Activated naive CD8-positive, alpha-beta T cell treated with anti-CD3 and anti-CD28 coated beads, Interleukin-2, amount 50 U/mL, for 24 hours (primary cell): ENCODE measurements at places on chromosomes 12 and 14.

- no peak for DNase-seq
Observed at GRCh38 chr12:21984375-21984774, 43.1 kb upstream of the ABCC9 start.

- no peak for DNase-seq
Observed at GRCh38 chr12:22083167-22083566, 37.1 kb downstream of the CMAS start.

- no peak for DNase-seq
Observed at GRCh38 chr14:71507681-71508080, 424.5 kb upstream of the RGS6 start.

DNA sequence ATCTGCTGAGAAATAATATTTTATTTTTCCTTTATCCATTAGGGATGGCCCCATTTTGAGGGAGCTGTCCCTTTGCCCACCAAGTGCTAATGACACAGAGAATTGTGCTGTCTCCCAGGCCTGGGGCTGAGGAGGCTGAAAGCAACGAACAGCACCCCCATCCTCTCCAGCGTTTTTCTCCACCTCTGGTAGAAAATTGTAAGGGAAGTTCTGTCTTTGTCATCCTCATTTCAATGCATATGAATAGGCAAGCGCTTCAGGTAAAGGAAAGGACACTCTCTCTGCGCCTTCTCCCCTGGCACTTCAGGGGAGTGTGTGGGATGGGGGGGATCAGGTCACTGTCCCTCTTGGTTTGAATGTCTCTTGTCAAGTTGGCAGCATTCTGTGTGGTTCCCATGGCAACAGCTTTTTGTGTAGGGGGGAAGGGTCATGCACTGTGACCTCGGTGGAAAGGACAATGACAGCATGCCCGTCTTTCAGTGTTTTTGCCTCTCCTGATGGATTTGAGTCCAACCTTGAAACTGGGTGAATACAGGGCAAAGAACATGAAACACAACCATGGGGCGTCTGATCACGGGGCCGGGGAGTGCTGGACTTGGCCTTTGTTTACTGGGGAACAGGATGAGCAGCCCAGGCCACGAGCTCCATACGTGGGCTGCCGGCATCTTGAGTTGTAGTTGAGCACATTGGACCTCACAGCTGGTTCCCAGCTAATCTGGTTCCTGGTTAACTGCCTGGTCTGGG lies 230.2 kb downstream of the VRK1 start:
- DNase-seq, result no peak

DNA sequence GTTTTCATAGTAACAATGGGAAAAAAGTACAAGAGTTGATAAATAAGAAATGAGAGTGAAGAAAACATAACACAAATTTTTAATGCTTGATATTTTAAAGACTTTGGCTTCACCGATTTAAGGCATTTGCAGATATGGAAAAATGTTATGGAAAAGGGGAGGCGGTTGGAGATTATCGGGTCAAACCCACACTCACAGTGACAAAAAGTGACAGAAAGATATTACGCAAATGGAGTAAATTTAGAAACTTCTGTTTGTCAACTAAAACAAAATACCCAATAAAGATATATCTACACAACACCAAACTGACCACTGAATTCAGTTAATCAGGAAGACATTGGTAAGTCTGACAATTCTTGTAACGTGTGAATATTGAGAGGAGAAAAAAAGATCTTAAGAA lies 2.5 kb downstream of the PPP1R12A start:
- DNase-seq, result no peak

- DNase-seq, result no peak
Observed at GRCh38 chr14:102077382-102077709, 9.5 kb downstream of the HSP90AA1 start.

GRCh38 chr12:131499160-131499863 lies 211.6 kb upstream of the SFSWAP start:
- peak; percentile 9 for DNase-seq

GRCh38 chr14:45838597-45838996 lies 585.6 kb upstream of the MIS18BP1 start:
- no peak for DNase-seq

DNA sequence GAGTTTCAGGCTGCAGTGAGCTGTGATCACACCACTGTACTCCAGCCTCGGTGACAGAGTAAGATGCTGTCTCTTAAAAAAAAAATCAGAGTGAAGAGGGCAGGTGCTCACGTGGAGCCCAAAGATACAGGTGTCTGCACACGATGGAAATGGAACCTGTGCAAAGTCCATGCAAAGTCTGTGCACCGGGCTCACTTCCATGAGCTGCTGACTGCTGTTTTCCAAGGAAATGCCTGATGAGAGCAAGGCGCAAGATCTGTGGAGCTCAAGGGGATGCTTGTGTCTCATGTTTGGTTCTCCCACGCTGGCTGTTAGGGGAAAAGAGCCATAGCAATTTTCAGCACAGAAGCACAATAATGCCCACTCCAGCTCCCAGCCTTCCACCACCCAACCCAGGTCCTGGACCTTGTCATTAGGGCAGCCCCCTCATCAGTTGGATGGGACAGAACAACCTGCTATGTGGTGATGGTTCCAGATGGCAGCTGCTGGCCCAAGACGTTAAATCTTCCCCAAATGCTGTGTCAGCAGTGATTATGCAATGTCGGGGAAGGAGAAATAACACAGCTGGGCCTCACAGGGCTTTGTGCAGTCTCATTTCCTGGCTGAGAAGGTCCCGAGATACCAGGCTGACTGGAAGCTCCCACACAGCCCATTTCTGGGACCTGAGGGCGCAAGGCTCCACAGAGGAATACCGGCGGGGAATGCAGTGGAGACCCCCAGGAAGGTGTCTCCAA lies 27.9 kb upstream of the DICER1 start:
- DNase-seq, result no peak

- DNase-seq, result no peak
Observed at GRCh38 chr14:101854366-101854765, 92.9 kb downstream of the PPP2R5C start.

DNA sequence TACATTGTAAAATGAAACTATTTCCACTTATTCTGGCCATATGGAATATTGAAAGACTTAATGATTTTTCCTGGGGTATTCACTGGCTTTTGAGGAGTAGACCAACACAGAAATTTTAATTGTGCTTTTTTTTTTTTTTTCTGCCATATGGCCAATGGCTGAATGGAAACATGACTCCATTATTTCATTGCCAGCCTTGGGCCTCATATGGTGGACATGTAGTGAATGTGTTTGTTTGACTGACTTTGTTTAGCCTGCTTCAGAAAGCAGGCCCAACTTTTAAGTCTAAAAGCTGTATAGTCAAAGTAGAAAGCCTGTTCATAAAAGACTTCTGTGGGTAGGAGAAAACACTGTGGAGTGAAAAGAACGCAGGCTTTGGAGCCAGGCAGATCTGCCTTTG lies 2.4 kb downstream of the GNG2 start:
- no peak for DNase-seq

DNA sequence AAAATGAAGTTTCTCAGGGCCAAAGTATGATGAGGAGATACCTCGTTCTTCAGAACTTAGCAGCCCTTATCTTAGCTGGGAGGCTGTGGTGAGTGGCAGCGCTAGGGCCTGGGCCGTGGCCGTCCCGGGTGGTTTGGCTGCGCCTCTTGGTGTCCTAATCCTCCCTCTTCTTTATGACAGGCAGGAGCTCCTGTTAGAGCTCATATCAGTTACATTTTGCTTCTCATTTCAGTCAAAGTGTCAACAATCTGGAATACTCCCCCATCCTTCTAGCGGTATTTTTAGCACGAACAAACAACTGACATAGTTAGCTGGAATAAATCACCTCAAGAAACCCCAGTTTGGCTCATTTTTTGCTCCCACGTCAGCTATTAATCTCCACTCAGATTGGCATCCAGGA lies 188.8 kb downstream of the TTC7B start:
- no peak for DNase-seq

DNA sequence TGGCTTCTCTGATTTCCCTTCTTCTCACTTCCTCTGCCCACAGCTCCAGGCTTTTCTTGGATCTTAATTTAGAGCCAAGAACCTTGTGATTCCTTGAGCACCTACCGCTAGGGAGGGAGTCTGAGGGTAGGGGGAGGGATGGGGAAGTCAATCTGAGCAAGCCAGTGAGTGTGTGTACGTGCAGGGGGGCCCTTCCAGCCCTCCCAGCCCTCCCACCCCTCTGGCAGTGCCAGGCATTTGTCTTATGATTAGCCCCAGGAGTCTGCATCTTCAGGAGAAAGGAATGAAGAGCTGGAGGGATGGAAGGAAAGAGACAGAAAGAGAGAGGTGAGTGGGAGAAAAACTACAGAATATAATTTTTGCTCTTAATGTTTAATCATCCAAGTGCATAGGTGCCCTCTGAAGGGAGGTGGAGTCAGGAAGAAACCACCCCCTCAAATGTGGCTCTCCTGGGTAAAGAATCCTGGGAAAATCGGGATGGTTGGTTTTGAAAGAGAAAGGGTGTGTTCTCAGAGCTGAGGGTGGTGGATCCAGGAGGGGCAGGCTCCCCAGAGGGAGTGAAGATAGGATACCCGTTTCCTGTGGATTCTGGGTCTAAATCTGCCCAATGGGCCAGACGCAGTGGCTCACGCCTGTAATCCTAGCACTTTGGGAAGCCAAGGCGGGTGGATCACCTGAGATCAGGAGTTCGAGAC lies 2.1 kb downstream of the PIANP start:
- DNase-seq, result no peak

DNA sequence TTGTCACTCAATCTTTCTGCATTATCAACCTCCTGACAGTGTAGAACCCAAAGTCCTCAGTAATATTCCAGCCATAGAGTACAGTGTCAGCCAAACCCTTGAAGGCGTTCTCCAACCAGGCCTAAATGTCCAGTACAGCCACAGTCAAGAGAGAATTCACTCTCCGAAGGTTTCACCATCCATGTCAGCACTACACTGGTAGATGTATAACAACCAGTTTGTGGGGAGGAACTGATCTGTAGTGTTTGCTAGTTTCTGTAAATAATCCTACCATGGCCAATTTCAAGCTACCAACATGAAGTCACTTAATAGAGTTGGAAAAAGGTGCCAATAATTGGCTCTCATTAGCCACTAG lies 456 bp upstream of the MDP1 start:
- DNase-seq, result no peak

GRCh38 chr12:68175557-68176061 lies 16.1 kb upstream of the IFNG start:
- peak; percentile 69 for DNase-seq

GRCh38 chr12:52508211-52508610 lies 12.0 kb downstream of the KRT5 start:
- DNase-seq, result no peak

GRCh38 chr12:31298515-31298910 lies 27.4 kb downstream of the SINHCAF start:
- no peak for DNase-seq

DNA sequence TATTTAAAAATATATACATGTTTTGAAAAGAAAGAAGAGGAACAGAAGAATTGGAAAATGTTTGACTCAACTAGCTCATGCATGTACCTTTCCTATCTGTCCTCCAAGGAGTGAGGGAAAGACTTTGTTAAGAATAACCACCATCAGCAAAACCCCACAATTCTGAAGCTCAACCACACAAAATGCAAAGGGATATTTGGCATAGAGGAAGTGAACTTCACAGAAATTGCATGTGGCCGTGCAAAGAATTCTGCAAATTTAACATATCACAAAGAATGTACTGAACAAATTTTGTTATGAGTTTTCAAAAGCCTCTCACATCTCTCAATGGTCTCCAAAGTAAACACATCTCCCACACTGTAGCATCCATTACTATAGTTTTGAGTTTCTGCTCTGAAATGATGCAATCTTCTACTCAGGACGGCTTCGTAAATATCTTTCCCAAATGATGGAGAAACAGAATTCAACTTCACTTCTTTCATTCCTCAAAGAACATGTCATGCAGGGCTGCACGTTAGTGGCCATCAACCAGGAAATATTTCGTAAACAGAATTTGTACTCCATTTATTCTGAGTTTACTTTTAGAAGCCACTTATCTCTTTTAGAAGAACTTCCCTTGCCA lies 17.6 kb downstream of the DUSP6 start:
- DNase-seq, result no peak

- DNase-seq, result no peak
Observed at GRCh38 chr12:69720750-69721149, 17.9 kb upstream of the RAB3IP start.

GRCh38 chr14:73172500-73172899 lies 36.2 kb downstream of the PSEN1 start:
- no peak for DNase-seq

DNA sequence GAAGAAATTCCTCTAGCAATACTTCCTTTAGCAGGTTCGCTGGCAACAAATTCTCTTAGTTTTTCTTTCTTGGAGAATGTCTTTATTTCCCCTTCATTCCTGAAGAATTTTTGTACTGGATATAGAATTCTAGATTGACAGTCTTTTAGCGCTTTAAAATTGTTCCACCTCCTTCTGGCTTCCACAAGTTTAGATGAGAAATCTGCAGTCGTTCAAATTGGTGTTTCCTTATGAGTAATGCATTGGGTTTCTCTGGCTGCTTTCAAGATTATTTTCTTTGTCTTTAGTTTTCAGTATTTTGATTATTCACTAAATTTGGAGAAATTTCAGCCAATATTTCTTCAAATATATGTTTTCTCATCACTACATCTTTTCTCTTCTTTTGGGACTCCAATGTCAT lies 33.3 kb upstream of the FGF6 start:
- DNase-seq, result no peak

GRCh38 chr14:50025776-50026175 lies 90.6 kb downstream of the VCPKMT start:
- no peak for DNase-seq

- no peak for DNase-seq
Observed at GRCh38 chr14:104545151-104545941, 34.2 kb upstream of the C14orf180 start.

DNA sequence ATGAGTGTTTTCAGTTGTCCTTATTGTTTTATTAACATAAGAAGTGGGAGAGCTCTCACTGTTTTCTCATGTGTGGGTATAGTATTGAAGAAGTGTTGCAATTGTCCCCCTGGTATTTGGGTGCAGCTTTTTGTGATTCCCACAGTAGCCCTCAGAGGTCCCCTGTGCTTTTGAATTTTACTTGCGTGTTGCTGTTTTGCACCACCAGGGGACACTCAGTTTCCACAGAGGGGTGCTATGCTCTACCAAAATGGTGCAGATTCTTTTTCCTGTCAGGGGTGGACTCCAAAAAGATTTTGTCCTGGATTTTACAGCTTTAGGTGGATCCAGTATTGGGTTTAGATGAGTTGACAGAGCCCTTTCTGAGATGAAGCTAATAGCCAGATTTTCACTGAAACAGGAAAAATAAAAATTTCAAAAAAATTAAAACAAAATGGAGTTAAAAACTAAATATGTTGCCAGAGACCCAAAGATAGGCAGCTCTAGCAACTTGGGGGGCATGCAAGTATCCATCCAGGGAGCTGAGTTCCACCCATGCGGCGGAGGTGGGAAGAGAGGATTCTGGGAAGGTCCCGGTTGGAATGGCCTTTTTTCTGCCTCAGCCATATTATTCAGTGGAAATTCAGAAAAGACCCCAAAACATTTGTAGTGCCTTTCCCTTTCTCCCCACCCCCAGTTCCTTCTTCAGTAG lies 50.2 kb downstream of the TTLL5 start:
- peak; percentile 2 for DNase-seq
